WTC11 (cell line): ENCODE measurements at places on chromosomes 16 and 17. TPM values are rescaled to one million over a fixed set of nuclear protein-coding genes. Genes with fewer than 3 reads are reported as not detected.

DNA sequence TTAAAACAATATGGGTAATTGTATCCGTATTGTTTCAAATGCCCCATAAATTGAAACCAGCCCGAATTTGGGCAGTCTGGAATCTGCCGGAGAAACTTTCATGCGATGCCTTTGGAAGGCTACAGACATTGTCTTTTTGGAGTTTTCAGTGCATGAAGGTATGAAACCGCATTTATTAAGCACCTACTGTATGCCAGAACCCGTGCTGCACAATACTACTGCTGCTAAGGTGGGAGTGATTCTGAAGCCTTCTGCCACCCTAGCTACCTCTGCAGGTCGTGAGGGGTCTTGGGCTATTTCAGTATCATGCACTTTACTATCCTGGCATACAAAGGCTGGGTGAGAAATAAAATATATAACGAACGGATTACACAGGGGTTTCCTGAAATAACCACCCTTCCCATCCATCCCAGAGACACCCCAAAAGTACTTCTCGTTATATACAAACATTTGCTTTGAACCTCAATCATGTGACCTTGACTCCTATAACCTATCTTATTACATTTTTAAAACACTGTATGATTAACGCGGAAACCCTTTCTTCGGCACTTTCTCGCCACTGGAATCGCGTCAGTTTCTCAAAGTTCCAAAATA is 1.0 kb upstream of the MSI2 start:
- peak overlapping the region; percentile 88 for H3K4me3 ChIP-seq
- H3K4me1 ChIP-seq = peaks cover 39% of the 10 kb centered on the region
- H3K27me3 ChIP-seq = peaks cover 15% of the 10 kb centered on the region
- H3K27ac ChIP-seq = no peak overlapping the region

DNA sequence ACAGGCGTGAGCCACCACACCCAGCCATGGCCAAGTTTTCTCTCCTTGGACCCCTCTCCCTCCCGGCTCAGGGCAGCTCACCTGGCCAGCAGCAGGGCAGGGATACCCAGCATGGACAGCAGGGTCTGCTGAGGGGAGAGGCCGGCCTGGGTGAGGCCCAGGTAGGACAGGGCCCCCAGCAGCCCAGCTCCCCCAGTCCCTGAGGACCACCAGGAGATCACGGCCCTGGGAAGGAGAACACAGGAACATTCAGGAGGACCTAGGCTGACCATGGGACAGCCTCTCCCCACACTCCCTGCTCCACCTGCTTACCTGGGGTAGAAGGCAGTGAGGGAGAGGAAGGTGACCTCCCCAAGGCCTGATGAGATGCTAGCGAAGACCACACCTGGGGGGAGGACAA is 5.6 kb downstream of the CLN3 start:
- peaks cover 8% of the 10 kb centered on the region for H3K36me3 ChIP-seq
- no peak for DNase-seq
- H3K4me1 ChIP-seq = no peaks in the 10 kb centered on the region
- H3K27ac ChIP-seq = no peak overlapping the region
- H3K4me3 ChIP-seq = no peak overlapping the region
- H3K27me3 ChIP-seq = no peaks in the 10 kb centered on the region

GRCh38 chr16:17270683-17271109 is 200.1 kb downstream of the XYLT1 start:
- 0 out of 2 replicates have a peak overlapping the region, but pooled peaks have one; percentile 35 for H3K27ac ChIP-seq
- no peaks in the 10 kb centered on the region for H3K36me3 ChIP-seq
- H3K27me3 ChIP-seq = no peaks in the 10 kb centered on the region
- no peak for DNase-seq

TMED6 gene
- 0.44 to 0.72 TPM (median 0.62 TPM) in 3 replicates for total RNA-seq

- DNase-seq = no peak
- peaks cover 20% of the 10 kb centered on the region for H3K36me3 ChIP-seq
- H3K4me1 ChIP-seq = peaks cover 23% of the 10 kb centered on the region
- H3K27me3 ChIP-seq = no peaks in the 10 kb centered on the region
These were observed 18.2 kb upstream of the ERN1 start for GRCh38 chr17:64148017-64148631.

PRDM7 gene
- total RNA-seq = 0.07 TPM in 1 of 3 replicates, not detected in the others

- no peak overlapping the region for H3K4me3 ChIP-seq
- no peak overlapping the region for H3K27ac ChIP-seq
- no peaks in the 10 kb centered on the region; the same call in 1 of the 2 replicates for H3K27me3 ChIP-seq
- H3K36me3 ChIP-seq = 0 out of 2 replicates have a peak, but pooled peaks cover 3% of the 10 kb centered on the region
- no peak for DNase-seq
These were observed 17.2 kb downstream of the GINS3 start for GRCh38 chr16:58409316-58409973.

DNA sequence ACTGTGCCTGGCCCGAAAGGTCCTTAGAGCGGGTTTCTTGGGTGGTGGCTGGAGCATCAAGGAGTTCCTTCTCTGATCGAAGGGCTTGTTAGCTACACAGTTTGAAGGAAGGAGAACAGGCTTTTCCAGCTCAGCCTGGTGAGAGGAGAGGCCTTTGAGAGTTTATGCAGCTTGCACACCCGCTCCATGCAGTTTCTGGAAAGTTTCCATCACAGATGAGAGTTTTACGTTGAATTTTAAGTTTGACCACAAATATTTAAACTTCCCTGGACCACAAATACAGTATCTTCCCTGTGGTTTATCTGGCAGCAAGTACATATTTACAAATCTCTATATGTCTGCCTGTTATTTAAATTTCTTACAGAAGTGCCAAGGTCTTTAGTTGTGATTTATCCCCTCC is 56.8 kb downstream of the HIC1 start:
- H3K27ac ChIP-seq = peak overlapping the region; percentile 26; the same call in 1 of the 2 replicates
- H3K27me3 ChIP-seq = no peaks in the 10 kb centered on the region
- H3K4me1 ChIP-seq = peaks cover 5% of the 10 kb centered on the region

DNA sequence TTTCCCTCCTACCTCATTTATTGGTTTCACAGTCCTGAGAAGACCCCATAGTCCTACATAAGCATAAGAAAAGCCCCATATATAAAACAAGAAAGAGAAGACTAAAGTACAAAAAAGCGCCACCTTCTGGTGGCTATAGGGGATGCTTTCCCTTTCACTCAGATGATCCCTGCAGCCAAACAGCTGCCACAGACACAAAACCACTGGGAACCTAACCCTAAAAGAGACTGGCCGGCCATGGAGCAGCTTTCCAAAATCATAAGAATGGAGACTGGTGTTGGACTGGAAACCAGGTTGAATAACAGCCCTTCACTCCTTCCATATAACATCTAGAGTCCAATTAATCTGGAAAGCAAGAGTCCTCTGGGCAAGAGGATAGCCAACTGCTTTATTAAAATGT is 11.4 kb downstream of the DYNC1LI2 start:
- H3K27ac ChIP-seq = peak overlapping the region; percentile 90
- DNase-seq = peak; percentile 40
- no peaks in the 10 kb centered on the region for H3K27me3 ChIP-seq

CD300LB gene
- not detected in 3 replicates for total RNA-seq

CNGB1 gene
- total RNA-seq = not detected in 3 replicates

GRCh38 chr17:79211061-79211770 is 136.6 kb downstream of the ENGASE start:
- H3K4me1 ChIP-seq = peaks cover 48% of the 10 kb centered on the region
- H3K27me3 ChIP-seq = no peaks in the 10 kb centered on the region
- no peak for DNase-seq

DNA sequence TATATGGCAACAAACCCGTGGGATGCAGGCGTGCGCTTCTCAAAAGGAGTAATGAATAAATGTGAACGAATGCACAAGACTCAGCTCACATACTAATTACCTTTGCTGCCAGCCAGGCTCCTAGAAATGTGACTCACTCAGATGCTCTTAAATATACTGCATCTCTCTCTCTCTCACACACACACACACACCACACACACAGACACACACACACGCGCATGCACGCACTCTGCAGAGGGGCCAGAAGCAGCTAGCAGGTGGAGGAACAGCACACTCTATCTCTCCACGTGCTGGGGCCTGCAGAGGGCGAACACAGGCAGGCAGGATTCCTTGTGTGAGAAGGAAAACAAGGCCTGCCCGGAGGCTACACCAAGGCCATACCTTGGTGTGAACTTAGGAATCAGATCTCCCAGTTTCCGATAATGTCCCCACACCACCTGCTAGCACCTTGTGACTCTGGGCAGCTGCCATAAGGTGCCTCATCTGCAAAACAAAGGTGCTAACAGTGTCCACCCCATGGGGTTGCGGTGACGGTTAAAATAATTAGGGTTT is 5.3 kb downstream of the GPRC5B start:
- H3K27me3 ChIP-seq = no peaks in the 10 kb centered on the region
- H3K27ac ChIP-seq = peak overlapping the region; percentile 99
- peak overlapping the region; percentile 20; the same call in 1 of the 2 replicates for H3K4me3 ChIP-seq
- peaks cover 33% of the 10 kb centered on the region for H3K36me3 ChIP-seq

DNA sequence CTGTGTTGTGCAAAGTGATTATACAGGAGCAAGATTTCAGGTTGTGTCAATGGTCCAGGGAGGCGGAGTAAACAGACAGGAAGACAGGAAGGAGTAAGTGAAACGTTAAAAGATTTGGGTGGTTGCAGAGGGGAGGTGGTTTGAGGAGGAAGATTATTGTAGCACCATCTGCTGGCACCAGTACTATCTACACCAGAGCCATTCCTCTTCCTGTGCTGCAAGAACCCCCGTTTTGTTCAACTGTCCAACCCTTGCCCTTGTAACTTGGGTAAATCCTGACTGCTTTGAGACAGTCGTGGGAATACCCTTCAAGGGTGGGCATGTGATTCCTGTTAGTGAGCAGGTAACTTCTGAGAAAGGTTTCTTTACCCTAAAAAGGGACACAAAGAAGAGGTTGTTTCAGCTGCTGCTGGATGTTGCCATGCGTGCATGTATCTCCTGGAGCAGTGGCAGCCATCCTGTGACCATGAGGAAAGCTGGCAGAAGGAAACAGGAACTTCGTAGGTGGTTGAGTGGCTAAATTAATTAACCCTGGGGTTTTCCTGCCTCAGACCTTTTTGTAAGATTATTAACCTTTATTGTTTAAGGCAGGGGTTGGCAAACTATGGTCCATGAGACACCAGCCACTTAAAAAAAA is 124.1 kb downstream of the PRKCA start:
- H3K27ac ChIP-seq = peak overlapping the region; percentile 46; the same call in 1 of the 2 replicates
- no peaks in the 10 kb centered on the region for H3K27me3 ChIP-seq
- DNase-seq = no peak
- no peaks in the 10 kb centered on the region for H3K36me3 ChIP-seq
- peaks cover 36% of the 10 kb centered on the region for H3K4me1 ChIP-seq

GOT2 gene
- total RNA-seq = 180 to 192 TPM (median 185 TPM) in 3 replicates

- H3K27ac ChIP-seq = peak overlapping the region; percentile 98
- H3K4me1 ChIP-seq = peaks cover 10% of the 10 kb centered on the region
- H3K36me3 ChIP-seq = peaks cover 7% of the 10 kb centered on the region; the same call in 1 of the 2 replicates
These were observed 14.4 kb upstream of the CDIPT start for GRCh38 chr16:29877266-29877961.

KRTAP4-5 gene
- not detected in 3 replicates for total RNA-seq

- H3K27me3 ChIP-seq = no peaks in the 10 kb centered on the region
- no peak overlapping the region for H3K27ac ChIP-seq
- H3K4me1 ChIP-seq = no peaks in the 10 kb centered on the region
- no peak overlapping the region for H3K4me3 ChIP-seq
- no peak for DNase-seq
These were observed 13.9 kb downstream of the KIFC3 start for GRCh38 chr16:57788252-57788841.

C16orf46 gene
- 1.1 to 1.3 TPM (median 1.2 TPM) in 3 replicates for total RNA-seq

CXCL16 gene
- 3.2 to 3.8 TPM (median 3.5 TPM) in 3 replicates for total RNA-seq

DNA sequence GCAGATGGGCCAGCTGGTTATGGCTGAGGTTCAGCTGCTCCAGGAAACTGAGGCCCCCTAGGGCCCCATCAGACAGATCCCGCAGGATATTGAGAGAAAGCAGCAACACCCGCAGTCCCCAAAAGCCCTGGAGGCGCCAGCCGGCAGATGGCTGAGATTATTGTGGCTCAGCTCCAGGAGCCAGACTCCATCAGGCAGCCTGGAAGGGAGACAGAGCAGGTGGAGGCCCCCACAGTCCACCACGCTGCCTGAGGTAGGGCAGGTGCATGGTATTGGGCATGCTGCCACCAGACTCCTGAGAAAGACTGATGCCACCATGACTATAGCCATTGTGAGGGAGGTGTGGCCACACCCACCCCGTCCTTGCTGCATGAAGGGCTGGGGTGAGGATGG is 9.5 kb upstream of the TMEM101 start:
- DNase-seq = no peak
- no peaks in the 10 kb centered on the region for H3K27me3 ChIP-seq
- H3K4me3 ChIP-seq = no peak overlapping the region
- H3K4me1 ChIP-seq = no peaks in the 10 kb centered on the region

DNA sequence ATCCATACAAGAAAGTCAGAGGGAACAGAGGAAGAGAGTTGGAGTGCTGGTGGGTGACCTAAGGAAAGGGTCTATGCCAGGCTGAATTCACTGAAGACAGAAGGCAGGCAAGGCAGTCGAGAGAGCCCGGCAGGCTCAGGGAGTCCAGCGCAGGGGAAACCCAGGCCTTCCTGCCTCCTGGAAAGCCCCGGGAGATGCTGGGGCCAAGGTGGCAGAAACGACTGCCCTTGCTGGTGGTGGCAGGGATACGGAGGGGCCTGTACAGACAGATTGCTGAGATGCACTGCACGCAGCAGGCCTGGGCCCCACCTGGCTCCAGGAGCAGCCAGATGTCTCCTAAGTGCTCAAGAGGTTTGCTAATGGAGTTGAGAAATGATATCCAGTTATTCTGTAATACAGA is 59.8 kb downstream of the GTF3C1 start:
- H3K4me1 ChIP-seq = no peaks in the 10 kb centered on the region
- no peak overlapping the region for H3K4me3 ChIP-seq
- peaks cover 72% of the 10 kb centered on the region for H3K36me3 ChIP-seq
- no peak overlapping the region for H3K27ac ChIP-seq
- DNase-seq = no peak
- H3K27me3 ChIP-seq = no peaks in the 10 kb centered on the region

ITPRIPL2 gene
- total RNA-seq = 5.3 to 7.1 TPM (median 6.6 TPM) in 3 replicates

DNA sequence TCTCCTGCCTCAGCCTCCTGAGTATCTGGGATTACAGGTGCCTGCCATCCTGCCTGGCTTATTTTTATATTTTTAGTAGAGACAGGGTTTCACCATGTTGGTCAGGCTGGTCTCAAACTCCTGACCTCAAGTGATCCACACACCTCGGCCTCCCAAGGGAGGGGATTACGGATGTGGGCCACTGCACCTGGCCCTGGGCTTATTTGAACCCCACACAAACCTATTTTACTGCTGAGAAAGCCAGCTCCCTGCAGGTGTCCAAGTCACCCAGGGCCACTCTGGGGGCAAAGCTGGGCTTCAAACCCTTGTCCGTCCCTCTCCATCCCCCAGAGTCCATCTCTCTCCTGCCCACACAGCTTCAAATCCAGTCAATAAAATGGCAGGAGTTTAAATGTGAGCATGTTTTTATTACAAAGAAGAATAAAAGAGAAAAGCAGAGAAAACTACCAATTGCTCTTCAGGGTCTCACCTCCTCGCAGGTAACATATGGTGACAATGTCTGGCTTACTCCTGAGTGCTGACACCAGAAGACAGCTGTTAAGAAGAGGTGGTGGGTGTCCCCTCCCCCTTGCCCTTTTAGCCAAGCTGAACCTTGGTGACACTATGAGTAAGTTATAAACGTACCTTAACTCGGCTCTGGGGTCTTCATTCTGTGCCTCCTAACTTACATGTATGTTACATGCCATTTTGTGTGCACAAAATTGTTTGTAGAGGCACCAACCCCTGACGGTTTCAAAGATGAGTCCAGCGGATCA is 45.4 kb downstream of the LAT start:
- H3K4me1 ChIP-seq = peaks cover 13% of the 10 kb centered on the region
- no peak for DNase-seq
- H3K4me3 ChIP-seq = no peak overlapping the region
- no peaks in the 10 kb centered on the region for H3K36me3 ChIP-seq

MYO15A gene
- total RNA-seq = 2.6 to 4.5 TPM (median 3.6 TPM) in 3 replicates

GRCh38 chr17:61255647-61256046 is 144.0 kb upstream of the TBX2 start:
- H3K27me3 ChIP-seq = no peaks in the 10 kb centered on the region
- no peak overlapping the region for H3K27ac ChIP-seq
- peaks cover 26% of the 10 kb centered on the region for H3K4me1 ChIP-seq
- no peak overlapping the region for H3K4me3 ChIP-seq

- H3K27me3 ChIP-seq = peaks cover 60% of the 10 kb centered on the region
- no peak overlapping the region for H3K4me3 ChIP-seq
- no peaks in the 10 kb centered on the region for H3K36me3 ChIP-seq
- no peak overlapping the region for H3K27ac ChIP-seq
These were observed 2.7 kb downstream of the CACNG3 start for GRCh38 chr16:24258791-24259190.
